Stimulated activated CD4-positive, alpha-beta T cell treated with anti-CD3 and anti-CD28 coated beads, Interleukin-1b, Interleukin-23, amount 100 ng/mL, for 1 hour (primary cell): ENCODE measurements at places on chromosomes 16 and 17.

DNA sequence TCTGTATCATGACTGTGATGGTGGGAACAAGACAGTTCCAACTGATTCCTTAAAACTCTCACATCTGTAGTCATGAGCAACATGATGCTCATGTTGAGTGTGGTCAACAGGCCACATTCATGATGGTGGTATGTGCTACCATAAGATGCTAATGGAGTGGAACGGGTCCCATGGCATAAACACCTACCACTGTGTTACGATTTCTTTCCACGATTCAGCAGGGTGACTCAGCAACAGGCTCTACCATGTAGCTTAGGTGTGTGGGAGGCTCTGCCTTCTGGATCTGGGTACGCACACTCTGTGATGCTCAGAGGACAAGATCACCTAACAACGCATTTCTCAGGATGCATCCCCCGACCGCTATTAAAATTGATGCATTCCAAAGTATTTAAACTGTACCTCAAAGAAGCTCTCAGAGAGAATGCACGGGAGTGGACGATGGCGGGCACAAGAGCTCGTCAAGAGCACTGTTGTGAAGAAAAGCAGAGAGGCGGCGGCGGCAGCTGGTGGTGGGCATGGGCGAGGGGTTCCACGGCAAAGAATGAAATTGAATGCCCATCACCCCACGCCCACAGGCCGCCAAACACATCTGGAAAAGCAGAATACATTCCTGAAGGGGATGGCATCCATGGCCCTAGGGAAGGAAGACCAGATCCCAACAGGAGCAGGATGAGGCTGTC is 133.3 kb downstream of the ZNF778 start:
- DNase-seq: no peak

GRCh38 chr17:640436-640835 is 74.2 kb downstream of the VPS53 start:
- no peak for DNase-seq

GRCh38 chr17:76452660-76453430 is at the start of gene UBE2O:
Gene UBE2O (minus strand): TSS chr17:76453152. CDS start chr17:76453141, 11 bp downstream.
- DNase-seq: peak; percentile 85

GRCh38 chr16:27273670-27274423 is 5.3 kb upstream of the NSMCE1 start:
- no peak for DNase-seq

DNA sequence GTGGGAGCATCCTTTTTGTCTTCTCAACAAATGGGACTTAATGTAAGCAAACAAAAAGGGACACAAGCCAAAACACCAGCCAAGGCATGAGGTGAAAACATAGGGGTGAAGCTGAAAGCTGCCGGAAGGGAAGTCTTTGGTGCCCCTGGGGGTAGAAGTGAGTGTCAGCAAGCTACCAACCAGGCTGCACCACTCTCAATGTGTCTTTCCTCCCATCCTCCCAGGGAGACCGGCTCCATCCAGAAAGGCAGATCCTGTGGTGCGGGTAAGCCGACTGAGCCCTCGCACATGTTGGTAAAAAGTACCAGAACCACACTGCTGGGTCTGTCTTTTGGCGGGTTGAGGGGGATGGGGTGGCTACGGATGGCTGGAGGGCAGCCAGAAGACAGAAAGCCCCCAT is 52.0 kb upstream of the SREBF1 start:
- no peak for DNase-seq

GRCh38 chr17:1695365-1695764 is 10.7 kb upstream of the PRPF8 start:
- no peak for DNase-seq
